ENCODE measurements at places on chromosomes 5 and 9.

DNA sequence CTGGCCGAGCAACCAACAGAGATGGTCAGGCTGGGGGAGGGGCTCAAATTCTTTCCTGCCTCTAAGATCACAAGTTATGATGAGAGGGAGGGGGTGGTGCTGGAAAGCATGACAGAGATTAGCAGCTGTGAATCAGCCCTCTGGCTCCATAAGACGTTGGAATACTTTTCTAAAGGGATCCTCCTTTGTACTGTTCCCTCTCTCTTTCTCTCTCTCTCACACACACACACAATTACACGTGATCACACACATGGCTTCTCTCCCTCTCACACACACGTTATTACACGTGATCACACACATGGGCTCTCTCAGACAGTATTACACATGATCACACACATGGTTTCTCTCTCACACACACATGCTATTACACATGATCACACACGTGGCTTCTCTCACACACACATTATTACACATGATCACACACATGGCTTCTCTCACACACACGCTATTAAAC lies at the start of gene SLC45A2:
SLC45A2 (minus strand) TSS at position 23 of the 454 bp plus-strand sequence. CDS start 110 bp downstream, outside the sequence.
- no peak for DNase-seq

GRCh38 chr9:100196828-100197227 lies 97.8 kb downstream of the INVS start:
- DNase-seq = no peak

- no peak for DNase-seq
Observed at GRCh38 chr5:158747816-158748432, 351.8 kb downstream of the EBF1 start.

GRCh38 chr5:63245271-63245670 lies 666.7 kb downstream of the LRRC70 start:
- no peak for DNase-seq

- DNase-seq = no peak
Observed at GRCh38 chr9:137899551-137900360, 22.2 kb downstream of the CACNA1B start.

Measured in NCI-H1694 treated with DMSO at 0.1 percent for 48 hours (cell line).